Mesothelial cell of epicardium (in vitro differentiated cells): ENCODE measurements at places on chromosomes 11 and 22.

GRCh38 chr11:10322401-10322800 is 17.5 kb downstream of the ADM start:
- H3K27ac ChIP-seq, result no peak overlapping the region
- H3K27me3 ChIP-seq, result peaks cover 5% of the 10 kb centered on the region
- DNase-seq, result no peak
- peaks cover 10% of the 10 kb centered on the region for H3K4me1 ChIP-seq
- no peak overlapping the region for H3K4me3 ChIP-seq
- H3K36me3 ChIP-seq, result no peaks in the 10 kb centered on the region

DNA sequence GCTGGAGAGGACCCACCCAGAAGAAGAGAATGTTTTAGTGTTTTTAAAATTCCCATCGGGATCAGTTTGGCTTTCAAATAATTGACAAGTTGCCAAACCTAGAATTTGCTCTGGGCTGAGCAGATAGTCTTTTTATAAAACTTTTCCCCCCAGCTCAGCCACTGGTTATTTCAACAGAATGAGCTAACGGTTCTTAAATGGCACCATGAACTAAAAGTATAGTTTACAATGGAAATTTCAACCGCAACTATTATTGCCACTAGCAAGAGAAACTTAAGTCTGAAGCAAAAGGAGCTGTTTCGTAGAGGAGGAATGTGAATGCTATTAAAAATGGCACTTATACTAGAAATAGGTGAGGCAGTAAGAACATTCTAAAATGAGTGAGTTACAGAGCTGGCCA is 3.4 kb downstream of the DKK3 start:
- no peak overlapping the region for H3K27ac ChIP-seq
- no peaks in the 10 kb centered on the region for H3K36me3 ChIP-seq
- peaks cover 26% of the 10 kb centered on the region for H3K27me3 ChIP-seq
- no peak for DNase-seq

DNA sequence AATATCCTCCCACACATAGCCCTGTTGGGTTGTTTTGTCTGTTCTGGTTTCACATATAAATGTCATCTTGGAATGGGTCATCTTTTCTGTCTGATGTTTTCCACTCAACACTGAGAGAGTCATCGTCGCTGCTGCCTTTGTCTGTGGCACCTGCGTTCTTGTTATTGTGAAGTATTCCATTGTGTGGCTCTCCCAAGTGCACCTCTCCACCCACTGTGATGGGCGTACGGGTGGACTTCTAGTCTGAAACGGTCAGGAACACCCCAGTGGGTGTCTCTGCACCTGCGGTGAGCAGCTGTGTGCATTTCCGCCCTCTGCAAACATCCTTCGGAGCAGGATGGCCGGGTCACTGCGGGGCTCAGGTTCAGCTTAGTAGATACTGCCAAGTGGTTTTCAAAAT is 34.5 kb upstream of the RTL6 start:
- no peak for DNase-seq
- H3K4me3 ChIP-seq, result no peak overlapping the region
- no peaks in the 10 kb centered on the region for H3K4me1 ChIP-seq

DNA sequence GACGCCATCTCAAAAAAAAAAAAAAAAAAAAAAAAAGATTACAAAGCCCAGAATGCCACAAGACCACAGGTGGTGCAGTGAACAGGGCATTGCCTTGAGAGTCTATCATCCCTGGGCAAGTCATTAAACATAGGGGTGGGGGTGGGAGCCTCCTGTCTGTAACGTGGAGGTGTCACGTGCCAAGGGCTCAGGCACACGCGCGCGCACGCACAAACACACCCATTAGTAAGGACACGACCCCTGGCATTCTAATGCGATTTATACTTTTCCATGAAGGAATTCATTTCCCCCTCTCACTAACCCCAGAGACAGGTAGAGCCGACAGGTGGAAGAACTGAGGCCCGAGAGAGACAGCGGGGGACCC is 5.8 kb upstream of the GCAT start:
- peak overlapping the region; percentile 53 for H3K27ac ChIP-seq
- H3K4me3 ChIP-seq, result peak overlapping the region; percentile 77
- peaks cover 33% of the 10 kb centered on the region for H3K4me1 ChIP-seq
- H3K27me3 ChIP-seq, result peaks cover 1% of the 10 kb centered on the region
- H3K36me3 ChIP-seq, result no peaks in the 10 kb centered on the region
- no peak for DNase-seq

GRCh38 chr11:12560861-12561260 is 113.4 kb upstream of the TEAD1 start:
- DNase-seq, result no peak
- H3K27me3 ChIP-seq, result no peaks in the 10 kb centered on the region
- H3K27ac ChIP-seq, result no peak overlapping the region
- no peaks in the 10 kb centered on the region for H3K36me3 ChIP-seq
- peaks cover 37% of the 10 kb centered on the region for H3K4me1 ChIP-seq

DNA sequence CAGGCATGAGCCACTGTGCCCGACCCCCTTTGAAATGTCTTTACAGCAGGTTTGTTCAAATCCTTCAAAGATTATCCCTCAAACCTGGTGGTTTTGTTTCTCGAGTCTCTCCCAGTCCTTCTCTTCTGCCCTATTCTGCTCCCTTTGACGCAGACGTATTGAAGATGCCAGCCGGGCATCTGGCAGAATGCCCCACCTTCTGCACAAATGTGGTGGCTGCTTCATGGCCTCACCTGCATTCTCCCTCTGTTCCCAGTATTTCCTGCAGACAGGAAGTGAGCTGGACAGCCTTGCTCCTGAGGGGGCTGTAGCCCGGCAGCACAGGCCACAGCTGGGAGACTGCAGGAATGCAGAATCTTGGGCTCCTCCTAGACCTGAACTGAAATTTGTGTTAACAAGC is 4.8 kb upstream of the NAP1L4 start:
- no peak overlapping the region for H3K4me3 ChIP-seq
- no peaks in the 10 kb centered on the region for H3K27me3 ChIP-seq
- no peak for DNase-seq
- no peak overlapping the region for H3K27ac ChIP-seq
- peaks cover 12% of the 10 kb centered on the region for H3K36me3 ChIP-seq

DNA sequence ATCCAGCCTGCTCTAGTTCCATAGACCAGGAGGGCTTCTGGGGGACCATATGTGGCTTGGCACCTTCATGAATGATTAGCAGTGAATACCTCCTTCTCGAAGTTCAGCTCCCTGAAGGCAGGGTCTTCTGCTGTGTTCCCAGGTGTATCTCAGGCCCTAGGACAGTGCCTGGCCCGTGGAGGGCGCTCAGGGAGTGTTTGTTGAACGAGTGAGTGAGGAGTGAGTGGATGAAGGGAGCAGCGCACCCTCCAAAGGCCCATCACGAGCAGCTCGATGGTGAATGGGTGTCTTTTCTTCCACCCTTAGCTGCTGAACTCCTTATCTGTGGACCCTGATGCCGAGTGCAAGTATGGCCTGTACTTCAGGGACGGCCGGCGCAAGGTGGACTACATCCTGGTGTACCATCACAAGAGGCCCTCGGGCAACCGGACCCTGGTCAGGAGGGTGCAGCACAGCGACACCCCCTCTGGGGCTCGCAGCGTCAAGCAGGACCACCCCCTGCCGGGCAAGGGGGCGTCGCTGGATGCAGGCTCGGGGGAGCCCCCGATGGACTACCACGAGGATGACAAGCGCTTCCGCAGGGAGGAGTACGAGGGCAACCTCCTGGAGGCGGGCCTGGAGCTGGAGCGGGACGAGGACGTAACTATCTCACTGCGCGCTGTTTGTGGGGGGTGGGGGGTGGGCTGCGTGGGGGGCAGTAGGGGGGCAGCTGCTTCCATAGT is 9.5 kb downstream of the ANO1 start:
- H3K27me3 ChIP-seq, result peaks cover 3% of the 10 kb centered on the region
- H3K4me1 ChIP-seq, result peaks cover 25% of the 10 kb centered on the region
- no peak for DNase-seq
- no peak overlapping the region for H3K4me3 ChIP-seq
- H3K27ac ChIP-seq, result no peak overlapping the region
- H3K36me3 ChIP-seq, result peaks cover 9% of the 10 kb centered on the region

- no peak overlapping the region for H3K27ac ChIP-seq
- H3K36me3 ChIP-seq, result no peaks in the 10 kb centered on the region
- no peak overlapping the region for H3K4me3 ChIP-seq
Observed at GRCh38 chr22:32565002-32565339, 90.4 kb downstream of the FBXO7 start.
